ENCODE measurements at places on chromosomes 12 and 14.

- DNase-seq: no peak
These were observed 2.3 kb downstream of the CFL2 start for GRCh38 chr14:34711796-34712712.

DNA sequence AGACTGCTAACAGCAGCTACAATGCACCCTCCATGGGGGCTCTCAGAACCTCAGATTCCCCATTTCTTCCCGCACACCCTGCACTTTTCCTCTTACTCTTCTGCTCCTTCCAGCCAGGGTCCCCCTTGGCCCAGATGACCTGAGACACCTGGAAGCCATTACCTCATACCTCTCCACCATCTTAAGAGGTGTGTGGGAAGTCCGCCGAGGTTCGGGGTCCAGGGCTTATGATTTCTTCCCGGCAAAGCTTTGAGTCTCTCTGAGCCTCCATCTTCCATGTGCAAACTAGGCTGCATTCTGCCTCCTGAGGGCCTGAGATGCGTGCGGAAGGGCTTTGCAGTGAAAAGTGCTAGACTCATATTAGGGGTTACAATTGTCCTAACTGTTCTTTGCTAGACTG lies 5.3 kb downstream of the GSC start:
- no peak for DNase-seq

DNA sequence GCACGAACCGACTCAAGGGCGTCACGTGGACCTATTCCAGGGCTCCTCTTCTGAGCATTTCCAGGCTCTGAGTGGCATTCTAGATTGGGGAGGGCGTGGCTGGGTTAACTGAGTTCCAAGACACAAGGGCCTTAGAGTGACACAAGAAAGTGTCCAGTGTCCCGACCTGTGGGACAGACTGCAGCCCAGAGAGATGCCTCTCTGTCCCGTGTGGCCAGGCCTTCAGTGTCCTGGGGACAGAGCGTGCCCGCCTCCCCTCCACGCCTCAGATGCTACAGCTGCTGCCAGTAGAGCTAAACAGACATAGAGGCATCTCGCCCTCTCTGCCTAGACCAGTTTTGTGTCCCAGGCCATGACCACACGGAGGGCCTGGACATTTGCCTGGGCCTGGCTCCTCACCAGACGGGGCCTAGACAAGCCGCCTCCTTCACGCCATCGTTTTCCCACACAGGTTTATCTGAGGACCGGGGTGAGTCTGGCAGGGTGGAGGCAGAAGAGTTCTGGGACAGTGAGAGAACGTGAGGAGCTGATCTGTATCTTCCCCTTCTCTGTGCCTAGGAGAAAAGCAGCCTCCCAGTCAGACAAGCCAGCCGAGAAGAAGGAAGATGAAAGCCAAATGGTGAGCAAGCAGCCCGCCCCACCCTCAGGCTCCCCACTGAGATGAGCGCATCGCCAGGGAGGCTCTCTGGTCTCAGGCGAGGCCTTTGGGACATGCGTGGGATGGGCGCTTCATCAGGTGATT lies 27.1 kb downstream of the DEGS2 start:
- no peak for DNase-seq

DNA sequence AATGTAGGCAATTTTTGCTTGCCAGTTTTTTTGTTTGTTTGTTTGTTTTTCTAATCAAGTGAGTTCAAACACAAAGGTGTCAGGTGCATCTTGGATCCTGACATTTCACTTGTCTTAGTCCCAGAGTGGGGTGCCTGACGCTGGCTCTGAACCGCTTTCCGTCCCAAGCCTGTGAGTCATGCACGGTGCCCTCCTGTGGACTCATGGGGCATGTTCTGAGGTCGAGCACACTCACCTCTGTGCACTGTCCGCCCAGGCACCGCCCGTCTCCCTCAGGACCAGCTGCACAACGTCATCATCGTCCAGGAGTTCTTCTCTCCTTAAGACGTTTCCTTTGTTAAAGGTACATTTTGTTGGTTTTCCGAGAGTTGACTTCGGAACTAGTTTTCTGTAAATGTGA lies 98.2 kb downstream of the GLT1D1 start:
- no peak for DNase-seq

DNA sequence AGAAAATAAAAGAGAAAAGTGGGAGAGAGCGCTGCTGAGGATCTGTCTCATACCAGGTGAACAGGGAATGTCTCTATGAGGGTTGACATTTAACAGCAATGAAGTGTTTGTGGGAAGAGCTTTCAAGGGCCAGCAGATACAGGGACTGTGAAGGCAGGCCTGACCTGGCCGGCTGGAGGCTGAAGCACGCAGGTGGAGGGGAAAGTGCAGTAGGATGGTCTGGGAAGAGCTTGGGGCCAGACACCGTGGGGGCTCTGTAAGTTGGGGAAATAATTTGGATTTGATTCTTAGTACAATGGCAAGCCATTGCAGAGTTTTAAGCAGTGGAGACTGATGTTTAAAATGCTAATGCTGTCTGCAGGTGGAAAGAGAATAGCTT lies 23.8 kb upstream of the DHRS2 start:
- DNase-seq: no peak
